ENCODE measurements at places on chromosomes 6 and 20. TPM values are rescaled to one million over a fixed set of nuclear protein-coding genes. Genes with fewer than 3 reads are reported as not detected.

RAET1G gene
- total RNA-seq: 1.7 TPM

FOXO3 gene
- 29.1 TPM for total RNA-seq

VSTM2L gene
- total RNA-seq: 12.9 TPM

BEND6 gene
- total RNA-seq: 4.3 TPM

RGL2 gene
- 32.6 TPM for total RNA-seq

RHAG gene
- not detected for total RNA-seq

DEFB132 gene
- total RNA-seq: not detected

PRND gene
- total RNA-seq: not detected

DEFB126 gene
- total RNA-seq: not detected

FOXS1 gene
- total RNA-seq: not detected

TTBK1 gene
- total RNA-seq: not detected

PRL gene
- total RNA-seq: not detected

GNAS-AS1 gene
- not detected for total RNA-seq

TP53TG5 gene
- total RNA-seq: 3.2 TPM

NFATC2 gene
- not detected for total RNA-seq

EPPIN gene
- not detected for total RNA-seq

OLIG3 gene
- total RNA-seq: not detected

MATN4 gene
- not detected for total RNA-seq

HLA-DOA gene
- not detected for total RNA-seq

ADAT2 gene
- total RNA-seq: 2.3 TPM

UBE3D gene
- 2.8 TPM for total RNA-seq

CEP85L gene
- 13.6 TPM for total RNA-seq

FNDC11 gene
- 1.7 TPM for total RNA-seq

EMILIN3 gene
- total RNA-seq: under 0.01 TPM

BHLHE23 gene
- not detected for total RNA-seq

COL20A1 gene
- not detected for total RNA-seq

All from myometrial cell (primary cell).